ENCODE measurements at places on chromosomes 12 and 14. TPM values are rescaled to one million over a fixed set of nuclear protein-coding genes. Genes with fewer than 3 reads are reported as not detected.

The KLRC1 gene
- total RNA-seq, result not detected

The WNT1 gene
- total RNA-seq, result not detected

The GPR84 gene
- total RNA-seq, result not detected

The SLC6A13 gene
- not detected for total RNA-seq

The CSRP2 gene
- total RNA-seq, result 15.8 TPM

The DIO2 gene
- total RNA-seq, result 0.53 TPM

The LHX5 gene
- not detected for total RNA-seq

The KRT71 gene
- total RNA-seq, result not detected

The ACOT6 gene
- total RNA-seq, result not detected

The DNAH10 gene
- total RNA-seq, result 0.25 TPM

The CCDC175 gene
- not detected for total RNA-seq

The OR6C2 gene
- total RNA-seq, result not detected

The REP15 gene
- 1.2 TPM for total RNA-seq

The ZDHHC17 gene
- total RNA-seq, result 28.6 TPM

The HOXC12 gene
- 1.9 TPM for total RNA-seq

The SIX6 gene
- not detected for total RNA-seq

The MGP gene
- total RNA-seq, result 0.72 TPM

The KRT75 gene
- total RNA-seq, result not detected

The EDDM3A gene
- not detected for total RNA-seq

The ADAM20 gene
- not detected for total RNA-seq

The DDN gene
- total RNA-seq, result 0.13 TPM

The NR1H4 gene
- total RNA-seq, result not detected

The KRT6B gene
- total RNA-seq, result not detected

The ZNF385A gene
- total RNA-seq, result 0.89 TPM

The CD4 gene
- total RNA-seq, result not detected

The SLC35E3 gene
- total RNA-seq, result 0.99 TPM

The NDRG2 gene
- 17.5 TPM for total RNA-seq

The SERPINA1 gene
- 27.3 TPM for total RNA-seq

The MGAT2 gene
- total RNA-seq, result 39.1 TPM

The MAP1LC3B2 gene
- total RNA-seq, result 0.26 TPM

The MYRFL gene
- total RNA-seq, result not detected

The RDH11 gene
- 23.8 TPM for total RNA-seq

The CMA1 gene
- total RNA-seq, result not detected

The KRT74 gene
- total RNA-seq, result not detected

The PTMS gene
- total RNA-seq, result 328 TPM

The RPL10L gene
- not detected for total RNA-seq

The CCDC177 gene
- total RNA-seq, result not detected

The TBK1 gene
- total RNA-seq, result 11.6 TPM

The HOXC4 gene
- total RNA-seq, result 5.2 TPM

The PGF gene
- total RNA-seq, result 50.6 TPM

The SERPINA10 gene
- total RNA-seq, result not detected

The ASCL1 gene
- not detected for total RNA-seq

The KIF5A gene
- total RNA-seq, result not detected

The RFLNA gene
- total RNA-seq, result 7.7 TPM

The NYNRIN gene
- total RNA-seq, result 0.30 TPM

The FBLN5 gene
- total RNA-seq, result 0.16 TPM

The GNS gene
- 48.1 TPM for total RNA-seq

The CCND2 gene
- not detected for total RNA-seq

The SLC4A8 gene
- total RNA-seq, result 0.96 TPM

The ERP27 gene
- not detected for total RNA-seq

The TMEM132C gene
- not detected for total RNA-seq

The CAPZA3 gene
- total RNA-seq, result not detected

The ADCY6 gene
- 30.4 TPM for total RNA-seq

The LBHD2 gene
- total RNA-seq, result not detected

The BBS10 gene
- total RNA-seq, result 7.6 TPM

The IL26 gene
- total RNA-seq, result 0.64 TPM

The GARIN6 gene
- total RNA-seq, result not detected

The MYH6 gene
- total RNA-seq, result not detected

Data from MG63 (cell line).